ENCODE measurements at places on chromosomes 11 and 22.

- no peak for DNase-seq
Measured at GRCh38 chr22:41003976-41004375, 52.8 kb downstream of the RBX1 start.

- no peak for DNase-seq
Measured at GRCh38 chr11:44004452-44005062, 43.2 kb upstream of the ACCSL start.

- DNase-seq, result no peak
Measured at GRCh38 chr11:133560472-133560855, 28.2 kb upstream of the OPCML start.

DNA sequence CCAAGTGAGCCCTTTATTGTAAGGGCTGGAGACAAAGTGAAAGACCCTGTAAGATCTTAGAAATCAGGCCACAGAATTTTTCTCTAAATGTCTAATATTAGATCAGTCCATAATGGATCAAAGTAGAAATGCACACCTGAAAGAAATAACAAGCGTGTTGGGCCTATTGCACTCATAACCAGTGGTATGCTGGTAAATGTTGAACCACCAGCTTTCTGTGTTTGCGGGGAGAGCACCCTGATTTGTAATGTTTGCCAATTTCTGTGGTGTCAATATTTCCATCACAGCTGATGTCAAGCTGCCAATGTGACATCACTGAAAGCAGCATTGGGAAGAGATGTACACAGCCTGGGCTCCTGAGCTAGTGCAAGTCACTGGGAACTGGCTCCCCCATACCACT lies 46.2 kb downstream of the ENDOD1 start:
- DNase-seq, result no peak

- DNase-seq, result no peak
Measured at GRCh38 chr22:41491374-41492100, 22.6 kb downstream of the ACO2 start.

GRCh38 chr11:2702771-2703362 lies 3.1 kb upstream of the KCNQ1OT1 start:
- DNase-seq, result no peak

- DNase-seq, result no peak
Measured at GRCh38 chr11:68020575-68020974, 9.9 kb upstream of the NDUFS8 start.

DNA sequence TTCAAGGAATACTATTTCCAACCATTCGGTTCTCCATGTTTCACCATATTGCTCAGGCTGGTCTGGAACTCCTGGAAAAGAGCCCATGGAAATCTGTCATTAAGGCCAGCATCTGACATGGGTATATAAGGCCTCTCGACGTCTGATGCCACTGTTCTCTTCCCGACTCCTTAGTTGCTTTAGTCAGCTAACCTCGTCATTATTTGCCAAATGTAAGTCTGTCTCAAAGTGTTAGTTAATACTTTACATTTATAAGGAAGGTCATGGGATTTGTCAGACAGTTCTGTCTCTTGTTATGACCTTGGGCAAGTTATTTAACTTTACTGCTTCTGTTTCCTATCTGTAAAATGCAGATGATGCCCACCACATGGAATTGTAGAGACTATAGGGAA lies 1.6 kb downstream of the MRPL48 start:
- DNase-seq, result no peak

DNA sequence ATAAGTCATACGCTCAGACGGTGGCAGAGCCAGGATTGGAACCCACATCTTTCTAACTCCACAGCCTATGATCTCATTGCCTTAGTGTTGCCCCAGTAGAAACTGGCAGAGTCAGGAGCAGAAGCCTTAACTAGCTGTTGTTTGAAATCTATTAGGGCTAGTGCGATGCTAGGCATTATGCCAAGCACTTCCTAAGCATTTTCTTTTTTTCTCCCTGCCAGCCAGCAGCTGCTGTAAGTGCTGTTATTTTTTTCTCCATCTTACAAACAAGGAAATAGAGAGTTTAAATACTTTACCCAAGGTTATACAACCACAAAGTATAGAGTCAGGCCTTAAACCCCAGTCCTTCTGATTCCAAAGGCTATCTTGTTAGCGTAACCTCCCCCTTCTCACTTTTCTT lies 161.0 kb upstream of the SORL1-AS1 start:
- no peak for DNase-seq

DNA sequence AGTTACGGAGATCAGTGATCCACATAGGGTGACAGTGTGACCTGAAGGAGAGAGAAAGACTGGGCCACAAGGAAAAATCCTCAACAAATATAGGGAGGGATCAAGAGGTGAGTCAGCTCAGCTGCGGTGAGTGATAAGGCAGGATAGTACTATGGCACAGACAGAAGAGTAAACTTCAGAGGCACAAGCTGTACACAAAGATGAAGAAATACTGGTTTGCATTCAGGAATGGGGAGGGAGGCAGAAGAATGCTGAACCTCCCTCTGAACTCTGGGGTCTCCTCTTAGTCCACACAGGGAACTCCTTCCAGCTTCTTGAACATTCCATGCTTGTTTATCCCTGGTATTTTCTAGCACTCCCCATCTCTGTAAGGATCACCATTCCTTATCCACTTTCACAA lies 162.7 kb downstream of the BARX2 start:
- DNase-seq, result no peak

DNA sequence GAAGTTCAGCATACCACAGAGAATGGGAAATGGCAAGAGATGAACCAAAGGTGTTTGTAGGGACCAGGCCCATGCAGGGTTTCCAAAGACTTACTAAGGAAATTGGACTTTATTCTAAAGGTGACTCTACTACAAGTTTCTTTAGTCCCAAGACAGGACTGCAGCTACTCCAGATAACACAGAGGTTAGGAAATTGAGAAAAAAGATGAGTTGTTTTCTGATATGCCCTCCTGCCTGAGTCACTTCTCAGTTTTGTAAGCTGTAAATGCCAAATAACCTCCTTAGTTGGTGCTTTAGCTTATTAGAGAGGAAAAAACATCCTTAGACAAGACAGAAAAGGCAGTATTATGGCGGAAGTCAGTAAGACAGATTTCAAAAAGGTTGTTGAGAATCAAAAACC lies 95.9 kb downstream of the C11orf58 start:
- DNase-seq, result no peak

DNA sequence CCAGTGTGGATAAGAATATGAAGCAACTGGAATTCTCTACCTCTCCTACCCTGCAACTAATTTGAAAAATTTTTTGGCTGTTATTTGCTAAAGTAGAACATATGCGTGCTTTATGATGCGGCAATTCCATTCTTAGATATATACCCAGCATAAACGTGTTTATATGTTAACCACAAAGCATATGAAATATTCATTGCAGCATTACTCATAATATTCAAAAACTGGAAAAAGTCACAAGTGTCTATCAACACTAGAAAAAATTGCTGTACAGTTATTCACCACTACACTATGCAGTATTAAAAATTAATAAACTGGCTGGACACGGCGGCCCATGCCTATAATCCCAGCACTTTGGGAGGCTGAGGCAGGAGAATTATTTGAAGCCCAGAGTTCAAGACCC lies 226.4 kb downstream of the LUZP2 start:
- no peak for DNase-seq

DNA sequence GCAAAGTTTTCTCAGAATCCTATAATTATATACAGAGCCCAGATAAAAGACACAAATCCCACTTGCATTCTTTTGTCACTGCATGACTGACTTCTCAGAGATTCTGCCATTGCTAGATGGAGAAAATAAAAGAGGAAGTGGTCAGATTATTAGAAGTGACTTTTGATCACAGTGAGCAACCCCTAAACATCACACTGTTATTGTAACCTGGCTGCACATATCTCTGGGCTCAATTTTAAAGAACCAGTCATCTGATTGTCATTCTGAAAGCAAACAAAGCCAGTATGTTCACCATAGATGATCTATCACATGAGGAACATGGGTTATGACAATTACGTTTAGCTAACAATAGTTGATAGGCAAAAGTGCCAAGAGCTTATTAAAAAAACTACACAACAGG lies 47.8 kb downstream of the COPB1 start:
- no peak for DNase-seq

- DNase-seq, result no peak
Measured at GRCh38 chr22:40965936-40966725, 15.0 kb downstream of the RBX1 start.

- DNase-seq, result no peak
Measured at GRCh38 chr22:34035209-34035608, 114.9 kb upstream of the LARGE1 start.

- DNase-seq, result no peak
Measured at GRCh38 chr11:27381238-27381666, 18.2 kb upstream of the CCDC34 start.

DNA sequence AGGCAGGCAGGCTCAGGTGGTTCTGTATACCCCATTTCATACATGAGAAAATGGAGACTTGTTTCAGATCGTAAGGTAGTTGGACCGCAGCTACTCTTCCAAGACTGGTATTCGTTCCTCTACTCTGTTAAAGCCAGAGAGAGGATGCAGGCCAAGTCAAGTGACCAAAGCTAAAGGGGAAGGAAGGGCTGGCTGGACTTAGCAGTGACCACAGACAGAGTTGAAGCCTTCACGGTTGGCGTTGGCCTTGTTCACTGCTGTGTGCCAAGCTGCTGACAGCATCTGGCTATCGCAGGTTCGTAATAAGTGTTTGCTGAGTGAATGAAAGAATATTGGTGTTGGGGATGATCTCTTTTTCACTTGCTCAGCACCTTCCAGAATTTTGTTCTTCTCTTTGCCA lies 64.2 kb downstream of the PTPRJ start:
- DNase-seq, result no peak

DNA sequence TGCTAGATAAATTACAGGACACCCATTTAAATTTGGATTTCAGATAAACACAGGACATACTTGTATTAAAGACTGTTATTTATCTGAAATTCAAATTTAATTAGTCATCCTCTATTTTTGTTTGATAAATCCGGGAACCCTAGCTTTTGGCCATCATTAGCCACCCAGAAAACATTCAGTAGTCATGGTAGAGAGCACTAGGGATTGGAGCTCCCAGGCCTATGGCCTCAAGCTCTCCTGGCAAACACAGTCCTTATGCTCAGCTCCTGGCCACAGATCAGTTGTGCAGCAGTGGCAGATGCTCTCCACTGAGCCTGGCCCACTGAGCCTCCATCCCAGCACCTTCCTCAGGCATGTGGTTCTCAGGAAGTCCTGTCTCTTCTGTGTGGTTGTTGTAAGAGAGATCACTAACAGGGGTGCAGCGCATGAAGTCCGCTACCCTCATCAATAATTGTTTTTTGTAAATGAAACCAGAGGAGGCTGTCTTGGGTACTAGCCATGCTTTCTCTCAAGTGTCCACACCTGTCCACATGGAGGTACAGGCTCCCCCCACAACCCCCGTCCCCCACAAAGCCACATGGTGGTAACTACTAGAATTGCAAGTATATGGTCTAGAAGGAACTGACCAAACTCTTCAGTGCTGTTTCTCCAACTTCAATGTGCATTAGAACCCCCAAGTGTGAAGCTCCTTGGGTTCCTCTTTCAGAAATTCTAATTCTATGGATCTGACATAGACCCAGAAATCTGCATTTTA lies 1.1 kb upstream of the IRAG1 start:
- DNase-seq, result no peak

GRCh38 chr11:77753230-77753629 lies 67.3 kb downstream of the RSF1 start:
- DNase-seq, result no peak

- DNase-seq, result no peak
Measured at GRCh38 chr11:27740362-27741013, 40.2 kb upstream of the BDNF start.

DNA sequence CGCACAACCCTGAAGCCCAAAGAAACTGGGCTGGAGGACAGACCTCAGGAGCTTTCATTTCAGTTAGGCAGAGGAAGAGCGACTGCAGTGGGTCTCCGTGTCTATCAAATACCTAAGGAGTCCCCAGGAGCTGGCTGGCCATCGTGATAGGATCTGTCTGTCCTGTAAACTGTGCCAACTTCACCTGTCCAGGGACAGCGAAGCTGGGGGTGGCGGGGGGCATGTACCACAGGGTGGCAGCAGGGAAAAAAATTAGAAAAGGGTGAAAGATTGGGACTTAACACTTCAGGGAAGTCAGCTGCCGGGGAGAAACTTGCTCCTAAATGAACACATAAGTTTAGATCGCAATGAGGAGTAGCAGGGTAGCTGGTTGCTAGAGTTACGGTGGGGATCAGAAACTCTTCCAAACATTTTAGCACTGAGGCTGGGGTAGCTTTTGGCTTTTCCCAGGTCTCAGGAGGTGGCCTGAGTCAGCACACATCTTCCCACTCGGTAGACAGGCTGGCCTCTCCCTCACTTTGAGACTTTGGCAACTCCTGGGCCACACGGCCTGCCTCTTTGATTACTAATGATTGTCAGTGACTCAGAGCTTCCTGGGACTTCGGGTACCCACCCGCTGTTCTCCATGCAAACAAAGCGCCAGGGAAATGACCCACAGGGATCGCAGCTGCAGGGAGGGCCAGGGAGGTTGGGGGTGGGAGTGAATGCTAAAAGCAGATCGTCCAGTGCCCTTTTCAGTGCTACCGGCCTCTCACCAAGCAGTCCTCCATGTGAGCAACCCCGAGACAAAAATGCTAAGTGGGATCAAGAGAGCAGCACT lies 2.9 kb upstream of the MTFP1 start:
- no peak for DNase-seq

GRCh38 chr11:65547446-65548125 lies 10.6 kb downstream of the LTBP3 start:
- no peak for DNase-seq

- DNase-seq, result no peak
Measured at GRCh38 chr11:131710511-131710910, 340.1 kb downstream of the NTM start.

- DNase-seq, result no peak
Measured at GRCh38 chr11:2877474-2877873, 8.1 kb downstream of the CDKN1C start.

- DNase-seq, result no peak
Measured at GRCh38 chr22:48742556-48743343, 1084.9 kb downstream of the BRD1 start.

DNA sequence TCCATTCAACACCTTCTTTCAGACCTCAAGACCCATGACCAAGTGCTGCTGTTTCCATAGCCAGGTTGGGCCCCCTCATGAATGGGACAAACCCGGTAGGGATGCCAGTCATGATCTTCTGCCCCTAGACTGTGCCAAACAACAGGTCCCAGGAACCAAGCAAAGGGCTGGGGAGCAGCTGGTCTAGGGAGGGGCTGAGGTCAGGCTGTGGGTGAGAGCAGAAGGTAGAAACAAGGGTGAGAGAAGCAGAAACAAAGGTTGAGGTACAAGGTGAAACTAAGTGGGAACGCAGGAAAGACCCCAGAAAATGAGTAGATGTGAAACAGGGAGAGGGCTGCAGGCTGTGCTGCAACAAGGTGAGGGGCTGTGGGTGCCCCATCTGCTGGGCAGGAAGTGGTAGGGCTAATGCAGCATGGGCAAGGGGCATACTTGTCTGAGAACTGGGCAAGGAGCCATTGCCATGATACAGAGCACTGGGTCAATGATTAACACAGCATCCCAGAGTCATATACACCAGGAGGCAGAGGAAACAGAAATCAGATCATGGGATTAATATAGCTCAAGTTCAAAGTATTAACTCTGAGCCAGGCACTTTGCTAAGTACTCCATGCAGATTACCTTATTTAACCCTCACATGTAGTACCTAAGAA lies 45.9 kb downstream of the SLC1A2 start:
- DNase-seq, result no peak

- no peak for DNase-seq
Measured at GRCh38 chr11:63762654-63763495, 5.7 kb downstream of the ZFTA start.

- DNase-seq, result no peak
Measured at GRCh38 chr11:120338107-120338933, 2.1 kb downstream of the ARHGEF12 start.
